ENCODE measurements at places on chromosomes 3 and 15.

DNA sequence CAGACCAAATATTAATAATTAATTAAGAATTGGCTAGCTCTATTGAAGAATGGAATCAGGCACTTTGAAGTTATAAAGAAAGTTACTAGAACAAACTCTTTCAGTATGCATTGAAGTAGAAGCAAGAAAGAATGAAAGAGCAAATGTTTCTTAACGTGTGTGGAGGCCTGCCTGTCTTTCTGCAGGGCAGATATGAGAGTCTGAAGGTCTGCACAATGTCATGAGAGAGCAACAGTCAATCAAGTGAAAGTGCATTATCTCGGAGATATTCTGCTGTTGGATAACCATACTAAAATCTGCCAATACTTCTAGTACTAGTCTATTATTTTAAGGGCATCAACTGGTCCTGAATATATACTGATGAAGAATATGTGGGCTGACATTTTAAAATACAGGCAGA lies 1270.8 kb downstream of the ZPLD1 start:
- DNase-seq, result no peak

DNA sequence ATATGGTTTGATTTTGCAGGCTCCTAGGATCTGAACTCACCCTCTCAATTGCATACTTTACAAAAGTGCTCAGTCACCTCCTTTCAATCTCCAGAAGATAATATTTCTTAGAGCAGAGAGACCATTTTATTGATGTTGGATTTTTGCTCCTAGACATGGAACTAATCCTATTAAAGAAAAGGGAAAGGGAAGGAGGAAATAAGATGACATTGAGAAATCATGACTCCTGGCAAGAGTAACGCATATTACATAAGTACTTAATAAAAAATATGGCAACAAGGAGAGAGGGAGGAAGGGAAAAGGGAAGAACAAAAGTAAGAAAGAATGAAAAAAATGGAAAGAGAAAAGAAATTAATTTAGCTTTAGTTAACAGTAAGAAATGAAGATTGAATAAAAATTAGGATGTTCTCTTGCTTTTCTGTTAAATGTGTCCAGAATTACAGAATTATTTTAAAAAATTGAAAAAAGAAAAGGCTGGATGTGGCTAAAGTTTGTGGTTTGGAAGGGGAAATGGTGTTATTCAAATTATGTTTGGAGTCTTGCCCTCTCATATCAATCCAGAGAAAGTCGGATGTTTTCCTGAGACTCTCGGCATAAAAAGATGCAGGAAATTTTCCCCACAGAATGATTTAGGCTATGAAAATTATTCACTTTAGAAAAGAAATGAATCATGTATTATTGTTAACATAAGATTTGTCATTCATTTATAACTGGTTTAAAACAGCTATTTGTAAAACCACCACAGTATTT lies 474.0 kb downstream of the FGF12 start:
- DNase-seq, result no peak

- no peak for DNase-seq
Observed at GRCh38 chr3:121490161-121490560, 55.6 kb downstream of the POLQ start.

DNA sequence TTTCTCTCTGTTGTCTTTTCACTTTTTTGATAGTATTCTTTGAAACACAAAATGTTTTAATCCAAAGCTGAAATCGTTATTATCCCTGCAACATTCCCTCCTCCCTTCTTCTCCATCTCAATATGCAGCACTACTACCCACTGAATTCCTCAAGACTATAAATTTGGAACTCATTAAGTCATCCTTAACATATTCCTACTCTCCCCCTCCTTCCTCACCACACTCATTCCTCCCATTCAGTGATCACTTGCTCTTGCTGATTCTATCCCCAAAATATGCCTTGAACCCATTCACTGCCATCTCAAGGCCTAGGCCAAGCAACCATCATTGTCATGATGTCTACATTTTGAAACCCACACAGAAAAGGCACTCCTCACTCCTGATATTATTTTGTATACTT lies 2.4 kb upstream of the PIK3R4 start:
- DNase-seq, result no peak

DNA sequence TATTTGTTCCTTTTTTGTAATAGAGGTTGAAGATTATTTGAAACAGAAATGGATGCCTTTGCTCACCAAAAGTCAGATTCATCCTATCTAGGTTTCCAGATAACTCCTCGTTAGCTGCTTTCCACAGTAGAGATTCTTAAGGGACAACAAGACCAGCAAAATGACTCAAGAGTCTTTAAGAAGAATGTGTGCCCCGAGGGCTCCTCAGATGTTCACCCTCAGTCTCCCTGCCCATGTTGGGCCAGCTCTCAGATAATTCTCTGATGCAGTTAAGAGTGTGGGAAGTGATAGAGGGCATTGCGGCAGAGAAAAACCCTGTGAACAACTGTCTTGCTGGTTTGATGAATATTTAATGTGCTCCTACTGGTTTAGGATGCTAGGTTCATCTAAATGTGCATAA lies 251.1 kb downstream of the PTPRG start:
- no peak for DNase-seq

DNA sequence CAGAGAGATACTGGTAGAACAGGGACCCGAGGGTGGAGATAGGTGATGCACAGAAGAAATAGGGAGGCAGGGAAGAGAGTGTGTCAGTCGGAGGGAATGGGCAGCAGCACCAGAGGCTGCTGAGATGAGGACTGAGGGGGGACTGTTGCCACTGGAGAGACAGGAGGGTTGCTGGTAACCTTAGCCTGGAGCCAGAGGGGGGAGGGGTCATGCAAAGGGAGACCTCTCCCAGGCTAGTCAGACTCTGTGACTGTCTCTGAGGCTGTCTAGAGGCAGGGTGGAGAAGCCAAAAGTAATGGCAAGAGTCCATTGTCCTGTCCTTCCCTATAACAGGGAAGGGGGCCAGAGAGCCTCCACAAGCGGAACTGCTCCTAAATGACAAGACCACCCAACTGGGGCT lies 2.1 kb upstream of the DLEC1 start:
- no peak for DNase-seq

All from CMK (cell line).